ENCODE measurements at places on chromosomes 16 and 17.

DNA sequence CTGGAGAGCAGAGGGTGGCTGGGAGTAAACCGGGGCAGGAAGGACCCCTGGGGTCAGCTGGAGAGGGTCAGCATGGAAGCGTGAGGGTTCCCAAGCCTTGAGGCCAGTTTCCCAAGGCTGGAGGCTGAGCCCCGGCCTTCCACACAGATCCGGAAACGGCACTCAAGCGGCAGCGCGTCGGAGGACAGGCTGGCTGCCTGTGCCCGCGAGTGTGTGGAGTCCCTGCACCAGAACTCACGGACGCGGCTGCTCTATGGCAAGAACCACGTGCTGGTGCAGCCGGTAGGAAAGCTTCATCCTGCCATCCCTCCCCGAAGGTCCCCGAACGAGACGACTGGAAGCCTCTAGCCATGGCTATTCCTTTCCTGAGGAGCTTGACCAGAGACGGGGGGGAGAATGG lies 26.0 kb downstream of the SGSM2 start:
- no peak for DNase-seq

GRCh38 chr17:47064684-47065083 lies 85.6 kb upstream of the RPRML start:
- DNase-seq = no peak

GRCh38 chr17:50013079-50013478 lies 18.1 kb upstream of the DLX3 start:
- no peak for DNase-seq

DNA sequence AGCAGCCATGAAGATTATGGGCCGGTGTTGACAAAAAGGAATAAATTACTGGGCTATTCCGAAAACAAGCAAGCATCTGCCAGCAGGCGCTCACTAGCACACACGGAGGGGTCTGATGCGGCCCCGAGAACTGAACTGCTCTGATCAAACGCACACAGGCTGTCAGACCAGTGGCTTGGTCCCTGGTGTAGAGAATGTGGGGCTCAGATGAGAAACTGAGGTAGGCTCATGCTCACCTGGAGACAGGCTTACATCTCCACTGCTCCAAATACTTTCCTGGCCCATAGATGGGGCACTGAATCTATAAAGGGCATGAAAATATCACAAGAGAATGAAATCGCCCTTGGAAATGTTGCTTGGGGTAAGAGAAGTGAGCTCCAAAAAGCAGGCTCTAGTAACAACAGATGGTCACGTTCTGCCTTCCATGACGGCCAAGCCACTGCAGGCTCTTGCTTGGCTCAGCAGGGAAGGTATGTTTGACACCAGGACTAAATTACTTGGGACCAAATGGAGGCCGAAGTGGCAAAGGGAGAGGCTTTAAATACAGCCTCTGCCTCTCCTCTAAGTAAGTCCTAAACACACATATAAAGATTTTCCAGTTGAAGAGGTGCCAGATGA lies 5.4 kb downstream of the ABR start:
- no peak for DNase-seq

GRCh38 chr17:57284984-57285646 lies 28.8 kb downstream of the MSI2 start:
- no peak for DNase-seq

DNA sequence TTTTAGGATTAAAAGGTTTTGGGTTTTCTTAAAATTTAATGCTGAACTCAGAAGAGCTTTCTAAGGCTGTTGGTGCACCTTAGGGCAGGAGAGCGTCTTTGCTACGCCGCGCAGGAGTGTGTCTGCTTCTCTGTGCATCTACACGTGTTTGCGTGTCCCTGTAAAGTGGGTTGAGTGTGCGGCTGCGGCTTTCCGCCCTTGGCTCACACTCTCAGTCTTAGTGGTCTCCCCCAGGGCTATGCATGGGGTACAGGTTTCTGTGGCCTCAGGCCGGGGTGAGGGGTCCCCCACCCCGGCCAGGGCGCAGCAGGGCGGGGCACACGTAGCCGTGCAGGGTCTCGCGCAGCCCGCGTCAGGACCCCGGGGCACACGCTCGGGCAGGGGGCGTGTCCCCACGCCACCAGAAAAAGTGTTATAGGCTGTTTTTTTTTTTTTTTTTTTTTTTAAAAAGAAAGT lies 727 bp upstream of the TENT4B start:
- no peak for DNase-seq

GRCh38 chr17:16129441-16130205 lies 85.7 kb downstream of the NCOR1 start:
- DNase-seq = no peak

GRCh38 chr16:8679151-8679550 lies 4.7 kb downstream of the ABAT start:
- DNase-seq = no peak

- no peak for DNase-seq
These were observed 873 bp downstream of the SETD1A start for GRCh38 chr16:30958175-30959079.

GRCh38 chr17:42276609-42277341 lies 584 bp upstream of the STAT5B start:
- no peak for DNase-seq

GRCh38 chr17:44766409-44767038 lies 7.7 kb downstream of the ADAM11 start:
- DNase-seq = no peak

DNA sequence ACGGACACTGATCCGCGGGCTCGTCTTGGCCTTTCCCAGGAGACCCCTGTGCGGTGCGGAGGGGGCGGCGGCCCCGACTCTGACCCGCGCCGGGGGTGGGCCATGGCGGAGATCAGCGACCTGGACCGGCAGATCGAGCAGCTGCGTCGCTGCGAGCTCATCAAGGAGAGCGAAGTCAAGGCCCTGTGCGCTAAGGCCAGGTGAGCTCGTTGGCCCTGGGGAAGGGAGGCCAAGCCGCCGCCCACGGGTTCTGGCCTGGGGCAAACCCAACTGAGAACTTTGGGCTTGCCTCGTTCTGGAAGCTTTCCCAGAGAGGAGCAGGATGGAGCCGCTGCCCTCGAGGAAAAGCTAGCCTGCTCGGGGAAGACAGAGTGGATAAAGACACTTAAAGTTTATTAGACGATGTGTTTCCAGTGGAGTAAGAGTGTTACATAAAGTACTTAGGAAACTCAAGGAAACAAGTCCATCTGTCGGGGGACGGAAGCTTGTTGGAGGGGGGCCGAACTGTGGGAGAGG lies 540 bp downstream of the PPP4C start:
- DNase-seq = no peak

GRCh38 chr16:66874079-66874775 lies 6.1 kb upstream of the PDP2 start:
- DNase-seq = no peak

DNA sequence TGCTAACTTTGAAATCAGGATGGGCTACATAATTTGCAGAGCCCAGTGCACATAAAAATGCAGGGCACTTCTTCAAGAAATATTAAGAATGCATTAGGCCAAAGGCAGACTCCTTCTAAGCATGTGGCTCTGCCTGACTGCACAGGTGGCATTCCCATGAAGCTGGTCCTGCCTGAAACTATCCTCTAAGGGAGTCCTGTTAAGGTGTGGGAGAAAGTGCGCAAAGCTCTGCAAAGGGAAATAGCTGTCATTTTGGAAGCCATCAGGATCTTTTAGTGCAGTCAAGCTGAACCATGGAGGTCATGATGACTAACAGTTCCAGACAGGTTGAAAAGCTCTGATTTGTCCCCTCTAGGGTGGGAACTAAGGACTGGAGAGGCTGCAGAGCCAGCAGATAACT lies 41.9 kb upstream of the CRHR1 start:
- no peak for DNase-seq

DNA sequence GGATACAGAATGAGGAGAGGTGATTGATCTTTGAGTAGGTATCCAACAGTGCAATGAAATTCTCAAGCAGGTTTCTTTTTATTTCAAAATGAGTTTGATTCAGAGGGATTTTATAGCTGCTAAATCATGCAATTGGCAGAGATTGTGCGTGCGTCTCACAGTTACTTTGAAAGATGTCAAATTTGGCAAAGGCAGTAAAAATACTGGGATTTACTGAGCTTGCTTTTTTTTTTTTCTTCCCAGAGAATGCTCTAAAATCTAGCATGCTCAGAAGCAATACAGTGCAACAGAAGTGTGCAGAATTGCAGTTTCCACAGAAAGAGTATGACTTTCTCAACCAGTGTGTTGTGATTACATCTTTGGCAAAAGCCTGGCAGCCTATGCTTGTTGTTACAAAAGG lies 410.7 kb upstream of the GOT2 start:
- no peak for DNase-seq

DNA sequence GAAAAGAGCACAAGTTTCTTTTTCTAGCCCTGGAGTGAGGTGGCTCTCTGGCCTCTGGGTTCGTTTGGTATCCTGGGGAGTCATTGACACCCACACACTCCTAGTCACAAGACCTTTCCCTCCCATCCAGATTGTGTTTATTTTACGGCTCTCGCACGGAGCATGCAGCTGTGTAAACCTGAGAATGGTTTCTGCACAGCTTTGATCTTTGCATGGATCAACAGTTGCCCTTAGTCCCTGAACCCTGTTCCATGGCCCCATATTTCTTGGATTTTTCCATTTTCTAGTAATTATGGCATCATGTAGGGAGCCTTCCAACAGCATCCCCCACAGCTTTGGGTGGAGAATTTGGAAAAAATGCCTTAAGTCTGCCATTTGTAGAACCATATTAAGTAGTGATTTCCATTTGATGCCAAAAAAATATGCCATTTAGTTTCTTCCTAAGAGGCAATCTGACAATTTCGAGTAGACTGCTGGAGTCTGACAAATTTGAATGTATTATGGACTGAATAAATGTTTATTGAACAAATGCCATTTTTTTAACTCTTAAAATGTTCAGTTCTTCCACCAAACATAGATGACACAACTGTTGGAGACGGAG lies 197.7 kb downstream of the WWOX start:
- DNase-seq = no peak

- no peak for DNase-seq
These were observed 926 bp downstream of the MYH10 start for GRCh38 chr17:8629371-8630226.

GRCh38 chr16:81693041-81693743 lies 85.9 kb upstream of the PLCG2 start:
- DNase-seq = no peak

GRCh38 chr16:1398826-1399581 lies 15.5 kb downstream of the UNKL start:
- no peak for DNase-seq

DNA sequence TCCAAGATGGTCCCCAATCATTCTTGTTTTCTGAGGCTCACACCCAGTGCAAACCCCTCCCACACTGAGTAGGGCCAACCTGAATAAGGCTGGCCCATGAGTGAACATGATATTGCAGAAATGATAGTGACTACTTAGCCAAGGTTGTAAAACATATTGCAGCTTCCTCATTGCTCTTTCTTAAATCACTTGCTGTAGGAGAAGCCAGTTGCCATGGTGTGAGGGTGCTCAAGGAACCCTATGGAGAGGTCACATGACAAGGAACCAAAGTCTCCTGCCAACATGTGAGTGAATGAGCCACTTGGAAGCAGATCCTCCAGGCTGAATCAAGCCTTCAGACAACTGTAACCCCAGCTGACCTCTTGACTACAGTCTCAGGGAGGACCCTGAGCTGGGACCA lies 191.4 kb downstream of the RGS9 start:
- DNase-seq = no peak

GRCh38 chr17:45235416-45236281 lies 14.0 kb downstream of the FMNL1 start:
- no peak for DNase-seq

DNA sequence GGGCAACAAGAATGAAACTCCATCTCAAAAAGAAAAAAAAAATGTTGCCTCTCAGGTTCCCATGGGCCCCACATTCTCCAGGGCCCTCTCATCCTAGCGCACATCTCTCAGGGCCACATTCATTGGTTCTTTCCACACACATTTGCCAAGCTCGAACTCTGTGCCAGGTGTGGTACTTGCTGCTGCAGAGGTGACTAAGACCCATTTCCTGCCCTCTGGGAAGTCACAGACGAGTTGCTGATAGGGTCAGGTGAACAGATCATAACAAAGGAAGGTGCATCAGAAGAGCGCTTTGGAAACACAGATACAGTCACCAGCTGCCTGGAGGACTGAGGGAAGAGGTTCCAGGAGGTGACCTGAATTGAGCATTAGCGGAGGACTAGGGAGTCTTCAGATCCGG lies 1.0 kb downstream of the GSDMA start:
- no peak for DNase-seq

DNA sequence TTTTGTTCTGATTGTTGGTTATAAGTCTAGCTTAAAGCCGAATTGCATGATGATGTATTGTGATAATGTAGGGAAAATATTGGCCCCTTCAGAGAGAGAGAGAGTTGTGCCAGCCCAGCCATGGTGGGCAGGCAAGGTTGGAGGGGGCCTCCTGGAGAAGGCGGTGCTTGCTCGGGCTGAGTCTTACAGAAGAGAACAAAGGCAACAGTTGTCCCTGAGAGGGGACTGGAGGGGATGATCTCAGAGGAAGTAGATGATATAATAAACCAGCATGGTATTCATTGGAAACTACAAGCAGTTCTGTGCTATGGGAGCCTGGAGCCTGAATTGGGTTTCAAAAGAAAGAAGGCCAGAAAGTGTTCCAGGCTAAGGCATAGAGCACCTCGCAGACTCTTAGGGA lies 173.8 kb downstream of the RPTOR start:
- no peak for DNase-seq

DNA sequence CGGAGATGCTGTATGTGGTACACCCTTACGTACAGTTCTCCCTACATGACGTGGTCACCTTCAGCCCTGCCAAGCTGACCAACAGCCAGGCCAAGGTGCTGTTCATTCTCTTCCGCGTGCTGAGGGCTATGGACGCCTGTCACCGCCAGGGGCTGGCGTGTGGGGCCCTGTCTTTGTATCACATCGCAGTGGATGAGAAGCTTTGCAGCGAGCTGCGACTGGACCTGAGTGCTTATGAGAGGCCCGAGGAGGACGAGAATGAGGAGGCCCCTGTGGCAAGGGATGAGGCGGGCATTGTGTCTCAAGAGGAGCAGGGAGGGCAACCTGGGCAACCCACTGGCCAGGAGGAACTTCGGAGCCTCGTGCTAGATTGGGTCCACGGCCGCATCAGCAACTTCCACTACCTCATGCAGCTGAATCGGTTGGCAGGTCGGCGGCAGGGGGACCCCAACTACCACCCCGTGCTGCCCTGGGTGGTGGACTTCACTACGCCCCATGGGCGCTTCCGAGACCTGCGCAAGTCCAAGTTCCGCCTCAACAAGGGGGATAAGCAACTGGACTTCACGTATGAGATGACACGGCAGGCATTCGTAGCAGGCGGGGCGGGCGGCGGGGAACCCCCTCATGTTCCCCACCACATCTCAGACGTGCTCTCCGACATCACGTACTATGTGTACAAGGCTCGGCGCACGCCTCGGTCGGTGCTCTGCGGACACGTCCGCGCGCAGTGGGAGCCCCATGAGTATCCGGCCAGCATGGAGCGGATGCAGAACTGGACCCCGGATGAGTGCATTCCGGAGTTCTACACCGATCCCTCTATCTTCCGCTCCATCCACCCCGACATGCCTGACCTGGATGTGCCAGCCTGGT lies 1.4 kb downstream of the WDR81 start:
- DNase-seq = no peak

DNA sequence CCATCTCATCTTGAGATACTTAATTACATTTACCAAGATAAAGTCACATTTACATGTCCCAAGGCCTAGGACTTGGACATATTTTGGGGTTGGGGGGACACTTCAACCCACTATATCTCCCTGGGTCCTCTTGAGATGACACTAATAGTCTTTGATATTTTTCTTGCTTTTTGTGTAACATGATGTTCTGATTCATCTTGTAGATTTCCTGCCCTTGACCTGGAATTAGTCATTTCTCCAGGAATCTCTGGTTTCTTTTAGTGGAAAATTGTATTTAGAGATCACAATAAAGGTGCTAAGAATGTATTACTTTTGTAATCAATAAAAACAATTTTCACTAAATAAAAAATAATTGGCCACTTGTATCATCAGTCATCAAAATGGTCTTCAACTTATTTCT lies 157.3 kb downstream of the VPS53 start:
- no peak for DNase-seq

Data from NCI-H2107 (cell line).